ENCODE measurements at places on chromosomes 2 and 18.
A peak's percentile ranks its signal among the peaks of the same experiment; 100 is the strongest.

GRCh38 chr2:112050316-112050715 lies 4.8 kb upstream of the TMEM87B start:
- no peak for DNase-seq

- peak; percentile 9 for DNase-seq
These were observed 1.6 kb upstream of the MTA3 start for GRCh38 chr2:42566837-42567321.

DNA sequence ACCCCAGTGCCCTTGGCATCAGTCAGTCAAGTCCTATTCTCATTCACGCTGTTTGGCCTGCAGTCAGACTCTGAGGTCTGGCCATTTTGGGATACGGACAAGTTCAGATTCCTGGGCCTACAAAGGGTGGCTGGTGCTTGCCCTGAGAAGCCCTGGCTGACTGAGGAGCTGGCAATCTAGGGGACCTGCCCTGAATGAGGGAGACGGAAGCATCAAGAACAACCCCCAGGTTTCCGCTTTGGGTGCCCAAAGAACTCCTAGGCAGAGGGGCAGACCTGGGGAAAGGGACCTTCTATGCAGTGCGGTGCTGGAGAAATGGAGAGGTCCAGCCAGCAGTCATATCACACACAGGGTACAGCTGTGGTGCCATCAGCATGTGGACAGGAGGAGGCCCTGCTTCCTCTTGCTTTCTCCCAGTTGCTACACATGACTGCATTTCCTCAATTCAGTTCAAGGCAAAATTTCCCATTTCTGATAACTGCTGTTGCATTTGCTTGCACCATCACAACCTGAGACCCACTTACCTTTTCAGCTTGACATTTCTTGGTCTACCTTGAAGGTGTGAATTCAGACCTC lies 70.9 kb upstream of the LGALSL start:
- no peak for DNase-seq

- DNase-seq = no peak
These were observed 14.7 kb upstream of the SP3 start for GRCh38 chr2:173979751-173980351.

GRCh38 chr2:68290901-68291300 lies 28.8 kb downstream of the CNRIP1 start:
- DNase-seq = peak; percentile 69

DNA sequence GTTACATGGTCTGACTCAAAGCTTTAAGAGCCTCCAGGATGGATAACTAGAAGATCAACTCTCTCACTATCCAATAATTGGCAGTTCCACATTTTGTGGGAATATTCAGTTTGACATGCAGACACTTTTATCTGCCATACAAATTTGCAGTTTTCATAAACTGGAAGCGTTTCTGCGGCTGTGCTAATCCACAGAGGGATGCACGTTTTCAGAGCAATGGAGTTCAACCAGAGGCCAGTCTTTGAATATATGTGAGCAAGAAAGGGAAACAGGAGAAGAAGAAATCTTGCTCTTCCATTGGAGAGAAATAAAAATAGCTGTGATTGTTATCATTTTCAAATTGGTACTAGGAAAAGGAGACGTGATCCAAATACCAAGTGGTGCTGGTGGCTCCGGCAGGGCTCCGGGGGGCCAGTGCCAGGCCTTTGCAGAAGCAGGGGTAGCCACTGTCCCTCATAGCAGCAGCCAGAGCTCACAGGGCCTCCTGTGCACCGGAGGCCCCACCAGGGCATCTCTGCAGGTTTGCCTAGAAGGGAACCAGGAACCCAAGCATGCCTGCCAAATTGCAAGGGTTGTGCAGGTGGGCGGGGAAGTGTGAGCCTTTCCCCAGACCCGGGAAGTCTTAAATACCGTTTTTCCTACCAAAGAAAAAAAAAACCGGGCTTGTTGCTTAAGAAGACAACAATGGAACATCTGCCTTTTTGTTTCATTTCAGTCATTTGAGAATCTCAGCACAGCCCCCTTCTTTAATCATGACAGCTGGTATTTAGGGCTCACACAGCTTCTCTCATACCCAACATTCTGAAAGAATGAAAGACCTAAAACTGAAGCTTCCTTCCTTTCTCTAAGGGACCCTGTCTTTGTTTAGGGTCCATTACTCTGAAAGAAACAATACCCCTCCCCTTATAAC lies 791.1 kb upstream of the SOX11 start:
- DNase-seq = no peak

- peak; percentile 67 for DNase-seq
These were observed 34.4 kb upstream of the TRAPPC8 start for GRCh38 chr18:31977270-31977872.

GRCh38 chr2:203080447-203081045 lies 65.9 kb downstream of the NBEAL1 start:
- DNase-seq = no peak

GRCh38 chr2:55384786-55385185 lies 34.9 kb downstream of the CCDC88A start:
- DNase-seq = no peak

DNA sequence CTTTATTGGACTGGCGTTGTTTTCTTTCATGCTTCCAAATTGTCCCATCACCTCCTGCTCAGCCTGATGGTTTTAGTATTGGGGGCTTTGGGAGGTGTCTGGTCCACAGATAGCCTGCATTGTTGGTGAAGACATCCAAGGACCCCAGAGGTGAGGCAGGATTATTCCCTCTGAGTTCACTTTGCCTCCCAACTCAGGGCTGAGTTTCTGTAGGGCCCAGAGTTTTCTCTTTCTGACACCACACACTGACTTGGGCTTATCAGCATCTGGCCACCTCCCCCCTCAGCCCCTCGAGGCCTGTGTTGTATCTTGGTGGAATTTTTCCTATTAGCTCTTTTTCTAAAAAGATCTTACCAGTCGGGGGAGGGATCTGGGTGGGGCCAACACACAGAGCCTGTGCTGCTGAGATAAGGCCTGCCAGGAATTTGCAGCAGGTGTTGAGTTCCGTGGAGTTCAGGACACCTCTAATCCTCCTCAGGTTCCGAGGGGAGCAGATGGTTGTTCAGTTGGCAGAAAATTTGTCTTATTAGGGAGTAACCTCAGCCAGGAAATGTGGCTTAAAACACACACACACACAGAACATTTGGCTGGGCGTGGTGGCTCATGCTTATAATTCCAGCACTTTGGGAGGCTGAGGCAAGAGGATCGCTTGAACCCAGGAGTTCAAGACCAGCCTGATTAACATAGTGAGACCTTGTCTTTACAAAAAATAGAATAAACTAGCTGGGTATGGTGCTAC lies 7.3 kb downstream of the EMILIN2 start:
- DNase-seq = peak; percentile 44

DNA sequence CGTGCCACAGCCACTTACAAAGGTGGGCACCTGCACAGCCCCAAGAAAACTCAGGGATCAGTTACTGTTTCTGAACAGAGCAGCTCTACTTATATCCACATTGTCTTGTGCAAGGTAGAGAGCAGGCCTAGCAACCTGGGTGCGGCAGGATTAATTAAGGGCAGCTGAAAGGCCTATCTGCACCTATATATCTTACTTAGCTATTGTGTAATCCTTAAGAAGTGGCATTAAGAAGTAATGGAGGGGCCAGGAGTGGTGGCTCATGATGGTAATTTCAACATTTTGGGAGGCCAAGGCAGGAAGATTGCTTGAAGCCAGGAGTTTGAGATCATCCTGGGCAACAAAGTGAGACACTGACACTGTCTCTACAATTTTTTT lies 12.8 kb upstream of the ARL5A start:
- DNase-seq = no peak

DNA sequence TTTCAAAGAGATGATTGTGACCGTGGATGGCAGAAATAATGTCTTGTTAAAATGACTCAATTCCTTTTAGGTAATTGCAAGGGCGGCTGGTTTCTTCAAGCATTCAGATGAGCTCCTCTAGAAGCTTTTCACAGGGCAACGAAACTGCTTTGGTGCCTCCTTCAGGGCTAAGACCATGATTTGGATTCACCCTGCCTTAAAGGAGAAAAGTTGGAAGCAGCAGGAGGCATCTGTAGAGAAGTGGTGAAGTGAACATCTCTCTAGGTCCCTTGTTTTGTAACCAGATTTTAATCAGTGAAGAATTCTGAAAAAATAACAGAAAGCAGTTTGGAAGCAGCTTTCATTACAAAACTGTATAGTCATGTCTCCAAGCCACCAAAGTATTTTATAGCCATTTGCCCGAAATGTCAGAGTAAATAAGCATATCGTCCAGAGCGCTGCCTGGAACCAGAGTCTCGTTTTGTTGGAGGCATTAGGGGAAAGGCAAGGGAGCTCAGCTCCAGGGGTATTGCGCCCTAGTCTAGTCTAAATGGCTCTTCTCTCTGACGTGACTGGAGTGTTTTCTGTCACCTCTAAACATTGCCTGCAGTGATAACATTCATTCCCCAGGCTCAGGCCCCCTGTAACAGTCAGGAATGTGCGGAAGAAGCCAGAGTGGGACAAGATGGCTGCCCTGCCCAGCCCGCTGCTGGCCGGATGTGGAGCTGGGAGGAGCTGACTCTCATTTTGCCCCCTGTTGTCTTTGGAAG lies 57.8 kb upstream of the ITGB6 start:
- no peak for DNase-seq

- DNase-seq = no peak
These were observed 145.1 kb downstream of the B3GNT2 start for GRCh38 chr2:62340994-62341484.

- no peak for DNase-seq
These were observed 253.3 kb downstream of the SPAG16 start for GRCh38 chr2:213537579-213537978.

- DNase-seq = no peak
These were observed 5.6 kb downstream of the DTYMK start for GRCh38 chr2:241680827-241681599.

DNA sequence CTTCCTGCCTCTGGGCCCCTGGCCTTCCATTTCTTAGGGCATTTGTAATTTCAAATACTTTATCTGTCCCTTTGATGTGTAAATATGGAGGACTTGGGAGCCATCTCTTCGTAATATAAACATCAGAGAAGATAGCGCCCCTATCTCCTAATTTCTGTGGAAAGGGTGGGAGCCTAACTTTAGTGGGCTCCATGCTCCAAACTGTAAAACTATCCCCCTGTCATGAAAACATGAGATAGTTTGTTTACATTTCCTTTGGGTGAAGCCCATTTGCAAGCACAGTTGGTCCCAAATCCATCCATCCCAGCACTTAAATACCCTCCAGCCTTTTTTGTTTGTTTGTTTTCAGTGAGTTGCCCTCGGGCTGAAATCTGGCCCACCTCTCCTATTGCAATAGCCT lies 782.6 kb upstream of the FSHR start:
- no peak for DNase-seq

DNA sequence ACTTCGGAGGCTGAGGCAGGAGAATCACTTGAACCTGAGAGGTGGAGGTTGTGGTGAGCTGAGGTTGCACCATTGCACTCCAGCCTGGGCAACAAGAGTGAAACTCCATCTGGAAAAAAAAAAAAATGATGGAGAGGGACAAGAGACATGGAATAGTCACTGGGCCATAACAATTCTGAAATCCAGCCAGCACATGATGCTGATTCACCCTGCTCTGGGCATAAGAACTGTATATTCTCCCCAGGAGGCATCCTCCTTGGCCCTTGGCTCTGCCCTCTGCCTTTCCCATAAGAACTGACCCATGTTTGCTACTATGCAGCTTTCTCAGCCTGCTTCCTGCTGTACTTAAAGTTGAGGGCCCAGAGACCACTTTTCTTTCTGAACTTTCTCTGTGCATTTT lies 297.7 kb downstream of the GBX2 start:
- no peak for DNase-seq

- DNase-seq = no peak
These were observed 202.2 kb downstream of the TRIB2 start for GRCh38 chr2:12918835-12919445.

GRCh38 chr2:33443274-33443829 lies 33.1 kb upstream of the RASGRP3 start:
- no peak for DNase-seq

- DNase-seq = peak; percentile 40
These were observed 325.4 kb upstream of the FIGN start for GRCh38 chr2:164061129-164061746.

GRCh38 chr2:127104881-127105655 lies 1.9 kb downstream of the BIN1 start:
- no peak for DNase-seq

- DNase-seq = no peak
These were observed 103.8 kb upstream of the TPO start for GRCh38 chr2:1309507-1309906.

DNA sequence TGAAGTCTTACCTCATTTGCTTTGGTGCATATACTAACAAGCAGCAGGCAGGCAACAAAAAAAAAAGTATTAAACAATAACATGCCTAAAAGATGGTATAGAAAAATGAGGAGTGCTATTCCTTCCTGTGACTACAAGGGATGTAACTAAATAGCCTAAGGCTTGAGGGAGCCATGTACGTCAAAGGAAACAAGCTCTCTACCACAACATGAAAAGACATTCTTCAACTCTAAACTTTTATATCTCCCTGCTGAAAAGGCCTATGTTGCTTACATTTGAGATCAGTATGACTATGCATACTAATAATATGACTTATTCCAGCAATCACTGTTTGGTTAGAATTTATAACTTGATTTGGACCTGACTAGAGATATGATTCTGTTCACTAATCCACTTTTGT lies 347.9 kb downstream of the ADCYAP1 start:
- no peak for DNase-seq

DNA sequence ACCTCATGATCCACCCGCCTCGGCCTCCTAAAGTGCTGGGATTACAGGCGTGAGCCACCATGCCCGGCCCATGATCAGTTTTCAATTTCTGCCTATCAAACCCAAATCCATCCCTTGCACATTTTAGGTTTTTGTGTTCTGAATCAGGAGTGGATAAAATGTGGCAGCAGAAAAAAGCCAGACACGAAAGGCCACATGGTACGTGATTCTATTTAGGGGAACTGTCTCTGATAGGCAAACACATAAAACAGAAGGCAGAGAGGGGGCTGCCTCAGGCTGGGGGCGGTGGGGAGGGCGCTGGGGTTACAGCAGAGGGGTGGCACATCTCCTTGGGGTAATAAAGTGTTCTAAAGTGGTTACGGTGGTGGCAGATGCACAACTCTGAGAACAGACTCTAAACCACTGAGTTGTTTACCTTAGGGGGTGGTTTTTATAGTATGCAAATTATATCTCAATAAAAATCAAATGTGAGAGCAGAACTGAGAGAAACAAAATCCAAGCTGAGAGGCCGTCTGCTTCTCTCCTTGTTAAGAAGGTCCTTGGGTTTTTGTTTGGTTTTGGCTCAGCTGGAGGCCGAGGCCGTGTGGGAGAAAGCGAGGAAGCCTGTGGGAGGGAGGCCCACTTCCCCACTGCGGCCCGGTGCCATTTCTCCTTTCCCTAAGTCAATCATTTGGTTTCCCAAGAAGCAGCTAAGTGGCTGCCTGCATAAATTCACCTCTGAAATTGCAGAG lies 78.0 kb downstream of the SOWAHC start:
- DNase-seq = no peak

GRCh38 chr2:12043131-12043530 lies 296.7 kb downstream of the LPIN1 start:
- no peak for DNase-seq

- no peak for DNase-seq
These were observed 243.4 kb downstream of the BCL11A start for GRCh38 chr2:60309941-60310660.

All from cerebellar cortex (tissue), 1 donor.